ENCODE measurements at places on chromosomes 11 and 22.

DNA sequence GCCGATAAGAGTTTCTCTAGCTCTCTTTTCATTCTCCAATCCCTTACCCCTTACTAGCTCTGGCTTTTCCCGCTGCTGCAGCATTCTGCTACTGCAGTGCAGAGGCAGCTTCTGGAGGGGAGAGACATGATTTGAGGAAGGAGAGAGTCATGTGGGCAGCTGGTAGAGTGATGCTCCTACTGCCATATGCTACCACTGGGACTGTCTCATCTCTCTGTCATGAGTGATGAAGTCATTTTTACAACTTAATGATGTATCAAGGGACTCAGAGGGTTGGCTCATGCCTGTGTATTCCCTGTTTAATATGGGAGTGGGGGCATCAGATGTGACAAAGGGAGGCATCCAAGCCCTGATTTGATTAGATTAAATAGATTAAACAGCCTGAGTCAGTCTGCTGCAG is 11.3 kb downstream of the SLC17A6 start:
- DNase-seq, result no peak

DNA sequence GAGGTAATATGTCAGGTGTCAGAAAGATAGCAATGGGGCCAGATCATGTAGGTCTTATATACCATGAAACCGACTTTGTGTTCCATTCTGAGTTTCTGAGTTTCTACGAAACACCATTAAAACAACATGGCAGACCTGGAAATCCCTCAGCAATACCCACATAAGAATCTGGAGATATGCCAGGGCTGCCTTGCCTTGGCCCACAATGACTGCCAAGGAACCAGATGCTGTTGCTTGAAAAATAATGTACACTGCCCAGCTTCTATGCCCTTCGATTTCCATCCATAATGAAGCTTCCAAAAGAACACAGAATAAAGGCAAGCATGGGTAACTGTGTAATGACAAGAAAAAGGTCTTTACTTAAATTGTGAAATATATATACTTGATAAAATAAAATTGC is 277.4 kb downstream of the SOX6 start:
- DNase-seq, result no peak

GRCh38 chr22:40213478-40213877 is 35.8 kb downstream of the TNRC6B start:
- peak; percentile 8 for DNase-seq

DNA sequence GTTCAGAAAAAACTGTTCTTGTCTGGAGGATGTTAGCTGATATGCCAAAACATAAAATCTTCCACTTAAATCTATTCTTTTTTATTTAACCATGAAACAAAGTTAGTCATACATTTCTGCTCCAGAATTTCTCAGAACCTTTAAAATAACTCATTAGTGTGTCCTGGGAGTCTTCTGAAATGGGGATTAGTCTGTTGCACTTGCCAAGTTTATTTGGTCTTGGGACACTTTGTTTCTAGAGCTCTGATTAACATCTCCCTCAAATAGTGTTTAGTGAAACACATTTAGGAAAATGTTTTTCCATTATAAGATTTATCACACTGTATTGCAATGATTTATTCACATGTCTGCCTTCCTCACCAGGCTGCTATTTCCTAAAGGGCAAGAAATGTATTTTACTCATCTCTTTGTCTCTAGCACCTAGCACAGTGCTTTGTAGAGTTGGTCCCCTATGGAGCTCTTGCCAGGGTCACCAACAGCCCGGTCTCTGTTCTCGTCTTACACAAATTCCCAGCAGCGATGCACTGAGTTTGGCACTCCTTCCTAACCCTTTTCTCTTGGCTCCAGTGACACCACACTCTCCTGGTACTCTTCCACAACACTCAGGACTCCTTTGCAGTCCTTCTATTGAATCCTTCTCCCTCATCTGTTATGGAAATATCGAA is 189.2 kb downstream of the CSNK2A3 start:
- DNase-seq, result no peak

DNA sequence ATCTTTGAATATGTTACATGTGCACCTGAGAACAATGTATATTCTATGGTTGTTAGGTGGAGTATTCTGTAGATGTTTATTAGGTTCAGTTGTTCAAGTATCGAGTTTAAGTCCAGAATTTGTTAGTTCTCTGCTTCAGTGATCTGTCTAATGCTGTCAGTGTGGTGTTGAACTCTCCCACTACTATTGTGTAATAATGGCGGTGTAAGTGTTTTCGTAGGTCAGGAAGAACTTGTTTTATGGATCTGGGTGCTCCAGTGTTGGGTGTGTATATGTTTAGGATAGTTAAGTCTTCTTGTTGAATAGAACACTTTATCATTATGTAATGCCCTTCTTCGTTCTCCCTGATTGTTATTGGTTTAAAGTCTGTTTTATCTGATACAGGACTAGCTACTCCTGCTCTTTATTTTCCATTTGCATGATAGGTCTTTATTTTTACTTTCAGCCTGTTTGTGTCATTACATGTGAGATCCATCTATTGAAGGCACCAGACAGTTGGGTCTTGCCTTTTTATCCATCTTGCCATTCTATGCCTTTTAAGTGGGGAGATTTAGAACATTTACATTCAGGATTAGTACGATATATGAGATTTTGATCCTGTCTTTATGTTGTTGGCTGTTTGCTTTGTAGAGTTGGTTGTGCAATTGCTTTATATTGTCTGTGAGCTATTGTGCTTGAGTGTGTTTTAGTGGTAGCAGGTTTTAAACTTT is 121.6 kb downstream of the DDX10 start:
- DNase-seq, result no peak

- DNase-seq, result no peak
Measured at GRCh38 chr11:66318600-66318970, 1.7 kb upstream of the CD248 start.

GRCh38 chr22:47299863-47300697 is 537.6 kb downstream of the TBC1D22A start:
- no peak for DNase-seq

DNA sequence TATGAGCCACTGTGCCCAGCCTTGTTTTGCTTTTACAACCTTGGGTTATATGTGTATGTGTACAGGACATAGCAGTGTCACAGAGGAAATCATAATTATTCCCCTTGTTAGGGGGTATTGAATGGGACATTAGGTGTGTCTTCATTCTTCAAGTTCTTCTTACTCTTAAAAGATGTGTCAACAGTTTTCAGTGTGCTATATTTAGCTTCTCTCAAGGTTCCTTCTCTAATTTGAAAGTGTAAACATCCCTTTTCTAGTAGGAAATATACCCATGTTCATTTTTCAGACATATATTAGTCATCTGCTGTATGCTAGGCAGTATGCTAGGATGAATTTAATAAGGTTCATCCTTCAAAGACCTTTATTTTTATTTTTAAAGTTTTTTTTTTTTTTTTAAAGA is 17.1 kb downstream of the PCF11 start:
- DNase-seq, result no peak

DNA sequence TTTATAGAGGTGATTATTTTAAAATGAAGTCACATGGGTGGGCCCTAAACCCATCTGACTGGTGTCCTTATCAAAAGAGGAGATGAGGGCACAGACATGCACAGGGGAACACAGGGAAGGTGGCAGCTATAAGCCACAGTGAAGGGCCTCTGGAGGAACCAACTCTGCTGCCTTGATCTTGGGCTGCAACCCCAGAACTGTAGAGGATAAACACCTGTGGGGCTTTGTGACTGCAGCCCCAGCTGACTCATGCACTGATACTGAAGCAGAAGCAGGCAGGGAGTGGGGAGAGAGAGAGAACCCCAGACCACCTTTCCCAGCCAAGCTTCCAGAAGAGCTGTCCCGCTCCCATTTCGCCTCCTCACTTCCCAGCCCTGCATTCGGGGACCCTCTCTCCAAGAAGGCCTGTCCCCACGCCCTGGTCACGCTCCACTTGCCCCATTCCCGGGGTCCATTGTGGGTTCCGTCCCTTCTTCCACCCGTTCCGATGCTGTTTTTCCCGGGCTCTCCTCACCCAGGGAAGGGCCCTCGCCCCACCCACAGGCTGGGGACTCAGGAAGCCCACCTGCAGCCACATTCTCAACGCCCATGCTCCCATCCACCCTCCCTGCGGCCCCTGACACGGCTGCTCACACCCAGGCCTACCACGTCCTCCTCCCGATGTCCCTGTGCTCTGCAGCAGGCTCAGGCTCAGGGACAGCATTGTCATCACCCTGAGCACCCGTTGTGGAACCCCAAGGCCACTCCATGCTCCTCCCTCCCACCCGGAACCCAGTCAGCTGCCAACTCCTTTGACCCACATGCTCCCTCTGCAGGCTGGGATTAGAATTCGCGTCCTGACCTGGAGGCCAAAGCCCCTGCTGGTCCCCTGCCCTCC is 90.8 kb upstream of the SHANK2 start:
- DNase-seq, result peak; percentile 40

- DNase-seq, result no peak
Measured at GRCh38 chr11:72621008-72621610, 53.1 kb downstream of the PDE2A start.

DNA sequence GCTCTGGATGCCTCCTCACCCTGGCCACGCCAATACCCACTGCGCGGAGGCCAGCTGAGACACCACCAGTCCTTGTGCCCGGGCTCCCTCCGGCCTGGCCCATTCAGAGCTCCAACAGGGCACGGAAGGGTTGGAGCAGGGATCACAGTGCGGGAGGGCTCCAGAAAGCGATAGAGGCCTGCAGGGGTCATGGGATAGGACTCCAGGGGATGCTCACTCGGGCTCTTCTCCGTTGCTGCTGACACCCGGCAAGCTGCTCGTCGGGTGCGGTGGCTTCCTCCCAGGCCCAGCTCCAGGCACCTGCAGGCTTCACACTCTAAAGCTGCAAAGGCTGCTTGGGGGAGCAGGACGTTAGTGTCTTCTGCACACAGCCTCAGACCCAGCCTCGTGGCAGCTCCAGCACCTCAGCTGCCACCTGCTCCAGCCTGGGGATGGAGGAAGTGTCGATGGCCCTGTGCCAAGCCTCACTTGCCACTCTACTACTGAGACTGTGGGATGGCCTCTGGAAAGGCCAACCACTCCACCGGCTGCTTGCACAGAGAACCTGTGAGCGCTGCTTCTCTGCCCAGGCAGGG is 10.6 kb downstream of the WNT7B start:
- peak; percentile 80 for DNase-seq

DNA sequence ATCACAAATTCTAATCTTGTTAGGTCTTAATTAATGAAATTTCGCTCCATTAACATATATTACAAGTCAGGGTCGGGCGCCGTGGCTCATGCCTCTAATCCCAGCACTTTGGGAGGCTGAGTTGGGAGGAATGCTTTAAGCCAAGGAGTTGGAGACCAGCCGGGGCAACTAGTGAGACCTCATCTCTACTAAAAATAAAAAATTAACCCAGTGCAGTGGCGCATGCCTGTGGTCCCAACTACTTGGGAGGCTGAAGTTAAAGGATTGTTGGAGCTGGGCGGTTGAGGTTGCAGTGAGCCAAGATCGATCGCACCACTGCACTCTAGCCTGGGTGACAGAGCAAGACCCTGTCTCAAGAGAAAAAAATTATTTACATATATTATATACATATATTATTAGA is 1.9 kb downstream of the TMA7B start:
- no peak for DNase-seq

DNA sequence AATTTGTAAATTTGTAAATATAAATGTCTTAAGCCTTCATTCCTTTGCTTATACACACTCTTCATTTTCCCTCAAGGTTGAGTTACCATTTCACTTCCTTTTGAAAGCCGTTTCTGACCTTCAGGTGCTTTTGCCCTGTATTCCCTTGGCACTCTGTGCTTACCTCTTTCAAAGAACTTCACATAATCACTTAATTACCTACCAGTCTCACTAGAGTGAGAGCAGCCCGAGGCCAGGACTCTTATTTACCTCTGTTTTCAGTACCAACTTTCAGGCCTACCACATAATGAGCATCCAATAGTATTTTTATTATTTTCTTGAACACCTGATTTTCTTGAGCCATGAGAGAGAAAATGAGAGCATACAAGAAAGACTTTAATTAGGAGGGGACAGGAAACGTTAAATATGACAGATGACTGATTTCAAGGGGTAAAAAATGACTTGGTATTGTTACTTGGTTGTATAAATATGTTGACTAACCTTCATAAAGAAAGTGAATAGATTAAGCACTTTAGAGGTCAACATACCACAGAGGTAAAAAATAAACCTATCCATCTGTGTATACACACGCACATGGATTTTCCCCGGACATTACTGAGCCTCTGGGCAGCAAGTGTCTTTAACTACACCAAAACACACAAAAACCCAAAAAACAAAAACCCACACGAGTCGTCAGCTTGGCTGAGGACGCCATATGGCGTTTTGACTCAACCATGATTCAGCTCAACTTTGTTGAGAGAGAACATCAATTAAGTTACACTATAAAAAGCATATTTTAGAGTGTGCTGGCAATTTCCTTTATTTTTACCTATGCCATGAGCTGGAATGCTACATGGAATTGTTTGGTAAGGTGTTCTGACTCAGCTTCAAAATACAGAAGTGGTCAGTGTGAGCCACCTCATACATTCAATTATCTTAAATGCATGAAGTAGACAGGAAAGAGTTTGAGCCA is 7.6 kb downstream of the ATXN10 start:
- no peak for DNase-seq

DNA sequence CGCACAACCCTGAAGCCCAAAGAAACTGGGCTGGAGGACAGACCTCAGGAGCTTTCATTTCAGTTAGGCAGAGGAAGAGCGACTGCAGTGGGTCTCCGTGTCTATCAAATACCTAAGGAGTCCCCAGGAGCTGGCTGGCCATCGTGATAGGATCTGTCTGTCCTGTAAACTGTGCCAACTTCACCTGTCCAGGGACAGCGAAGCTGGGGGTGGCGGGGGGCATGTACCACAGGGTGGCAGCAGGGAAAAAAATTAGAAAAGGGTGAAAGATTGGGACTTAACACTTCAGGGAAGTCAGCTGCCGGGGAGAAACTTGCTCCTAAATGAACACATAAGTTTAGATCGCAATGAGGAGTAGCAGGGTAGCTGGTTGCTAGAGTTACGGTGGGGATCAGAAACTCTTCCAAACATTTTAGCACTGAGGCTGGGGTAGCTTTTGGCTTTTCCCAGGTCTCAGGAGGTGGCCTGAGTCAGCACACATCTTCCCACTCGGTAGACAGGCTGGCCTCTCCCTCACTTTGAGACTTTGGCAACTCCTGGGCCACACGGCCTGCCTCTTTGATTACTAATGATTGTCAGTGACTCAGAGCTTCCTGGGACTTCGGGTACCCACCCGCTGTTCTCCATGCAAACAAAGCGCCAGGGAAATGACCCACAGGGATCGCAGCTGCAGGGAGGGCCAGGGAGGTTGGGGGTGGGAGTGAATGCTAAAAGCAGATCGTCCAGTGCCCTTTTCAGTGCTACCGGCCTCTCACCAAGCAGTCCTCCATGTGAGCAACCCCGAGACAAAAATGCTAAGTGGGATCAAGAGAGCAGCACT is 2.9 kb upstream of the MTFP1 start:
- peak; percentile 31 for DNase-seq

DNA sequence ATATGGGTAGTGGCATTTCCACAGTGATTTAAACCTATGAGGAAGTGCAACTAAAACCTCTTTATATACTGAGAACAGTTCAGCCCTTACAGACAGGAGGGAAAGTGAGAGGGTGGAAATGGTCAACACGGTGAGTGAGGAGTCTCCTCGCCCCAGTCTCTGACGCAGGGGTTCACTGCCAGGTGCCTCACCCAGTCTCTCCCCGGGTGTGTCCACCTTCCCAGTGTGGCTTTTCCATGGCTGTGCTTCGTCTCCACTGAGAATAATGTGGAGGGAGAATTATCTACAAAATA is 116.6 kb upstream of the TOP3B start:
- no peak for DNase-seq

All from NCI-H345 (cell line).